GM12878 (cell line): ENCODE measurements at places on chromosomes 2 and 18. TPM values are rescaled to one million over a fixed set of nuclear protein-coding genes. Genes with fewer than 3 reads are reported as not detected.

GRCh38 chr2:127321303-127321702, 27.4 kb upstream of the ERCC3 start:
- H3K27me3 ChIP-seq, result no peaks in the 10 kb centered on the region
- peaks cover 5% of the 10 kb centered on the region for H3K36me3 ChIP-seq
- H3K4me1 ChIP-seq, result no peaks in the 10 kb centered on the region
- H3K27ac ChIP-seq, result no peak overlapping the region

- no peaks in the 10 kb centered on the region; the same call in 1 of the 2 replicates for H3K27me3 ChIP-seq
- H3K4me1 ChIP-seq, result no peaks in the 10 kb centered on the region
- peak; percentile 37 for DNase-seq
- H3K27ac ChIP-seq, result no peak overlapping the region; the same call in 1 of the 2 replicates
- no peak overlapping the region for H3K4me3 ChIP-seq
- H3K36me3 ChIP-seq, result no peaks in the 10 kb centered on the region
These were observed 77.3 kb upstream of the RPL31 start for GRCh38 chr2:100924520-100925451.

- no peaks in the 10 kb centered on the region for H3K27me3 ChIP-seq
- DNase-seq, result no peak
- no peaks in the 10 kb centered on the region for H3K4me1 ChIP-seq
- no peaks in the 10 kb centered on the region for H3K36me3 ChIP-seq
- no peak overlapping the region for H3K4me3 ChIP-seq
These were observed 27.0 kb upstream of the INO80D start for GRCh38 chr2:206112846-206113547.

- H3K27me3 ChIP-seq, result no peaks in the 10 kb centered on the region
- peak overlapping the region; percentile 99 for H3K4me3 ChIP-seq
- peak overlapping the region; percentile 88 for H3K27ac ChIP-seq
- H3K4me1 ChIP-seq, result peaks cover 7% of the 10 kb centered on the region; the same call in 1 of the 2 replicates
These were observed 316 bp downstream of the FKBP7 start for GRCh38 chr2:178478130-178478438.

- no peaks in the 10 kb centered on the region for H3K27me3 ChIP-seq
- H3K36me3 ChIP-seq, result no peaks in the 10 kb centered on the region
- H3K4me3 ChIP-seq, result no peak overlapping the region
- no peak for DNase-seq
- H3K4me1 ChIP-seq, result no peaks in the 10 kb centered on the region; the same call in 1 of the 2 replicates
These were observed 36.8 kb downstream of the ARMC9 start for GRCh38 chr2:231235217-231235616.

- H3K4me1 ChIP-seq, result no peaks in the 10 kb centered on the region
- no peaks in the 10 kb centered on the region for H3K36me3 ChIP-seq
- DNase-seq, result no peak
- no peaks in the 10 kb centered on the region for H3K27me3 ChIP-seq
- H3K27ac ChIP-seq, result no peak overlapping the region
These were observed 118.6 kb upstream of the PGAP1 start for GRCh38 chr2:197045115-197045514.

Gene PPP3R1
- 4.2 and 6.2 TPM in 2 replicates for polyA plus RNA-seq

Gene ATG4B
- 73.2 and 77.3 TPM in 2 replicates for polyA plus RNA-seq

DNA sequence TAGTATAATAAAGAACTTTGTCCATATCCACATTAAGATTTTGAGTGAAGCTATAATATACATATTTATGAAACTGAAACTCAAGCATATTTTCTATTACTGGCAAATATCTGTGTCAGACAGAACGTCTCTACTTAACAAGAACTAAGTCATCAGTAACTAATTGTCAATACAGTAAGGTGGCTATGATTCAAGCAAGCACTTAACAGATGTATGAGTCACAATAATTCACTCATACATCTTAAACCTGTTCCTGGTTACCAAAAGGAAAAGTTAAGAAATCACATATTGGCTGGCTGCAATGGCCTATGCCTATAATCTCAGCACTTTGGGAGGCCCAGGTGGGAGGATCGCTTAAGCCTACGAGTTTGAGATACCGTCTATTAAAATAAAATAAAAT, 96.0 kb downstream of the SOS1 start:
- no peak for DNase-seq
- H3K27ac ChIP-seq, result no peak overlapping the region
- no peak overlapping the region for H3K4me3 ChIP-seq
- no peaks in the 10 kb centered on the region for H3K4me1 ChIP-seq

DNA sequence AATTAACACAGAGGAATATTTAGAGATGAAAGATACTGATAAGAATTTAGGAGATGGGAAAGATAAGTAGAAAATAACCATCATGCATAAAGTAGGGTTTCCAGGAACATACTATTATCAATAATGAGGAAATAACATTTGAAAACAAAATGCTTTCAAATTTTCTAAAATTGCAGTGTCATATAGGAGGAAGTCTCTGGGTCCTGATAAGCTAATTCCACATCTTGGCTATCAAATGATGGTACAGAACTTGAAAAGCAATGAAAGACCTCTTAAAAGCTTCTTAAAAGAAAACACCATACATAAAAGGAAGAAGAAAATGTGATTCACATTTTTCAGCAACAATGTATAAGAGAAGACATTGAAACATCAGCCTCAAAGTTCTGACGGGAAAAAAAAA, 1024.8 kb downstream of the TSN start:
- no peaks in the 10 kb centered on the region for H3K4me1 ChIP-seq
- H3K4me3 ChIP-seq, result no peak overlapping the region
- DNase-seq, result no peak
- no peak overlapping the region for H3K27ac ChIP-seq
- no peaks in the 10 kb centered on the region for H3K36me3 ChIP-seq

- H3K36me3 ChIP-seq, result no peaks in the 10 kb centered on the region
- H3K27me3 ChIP-seq, result peaks cover 3% of the 10 kb centered on the region
- no peak for DNase-seq
- H3K4me3 ChIP-seq, result no peak overlapping the region
These were observed 44.0 kb upstream of the RPL31 start for GRCh38 chr2:100957996-100958653.

Gene KCNS3
- not detected in 2 replicates for polyA plus RNA-seq

DNA sequence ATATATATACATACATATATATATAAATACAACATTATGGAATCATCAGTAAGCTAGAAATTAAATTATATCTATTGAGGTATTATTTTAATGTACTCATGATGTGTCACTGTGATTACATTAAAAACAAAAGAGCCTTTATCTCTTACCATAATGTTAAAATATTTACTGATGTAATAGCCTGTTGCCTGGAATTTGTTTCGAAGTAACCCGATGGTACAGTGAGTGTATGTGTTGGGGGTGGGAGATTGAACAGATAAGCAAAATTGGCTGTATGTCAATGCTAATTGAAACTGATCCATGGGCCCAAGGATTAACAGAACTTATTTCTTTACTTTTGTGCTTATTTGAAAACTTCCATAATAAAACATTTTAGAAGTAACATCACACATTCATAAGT, 1473.2 kb downstream of the LRP1B start:
- no peaks in the 10 kb centered on the region for H3K4me1 ChIP-seq
- no peak overlapping the region for H3K27ac ChIP-seq
- no peak for DNase-seq
- H3K27me3 ChIP-seq, result no peaks in the 10 kb centered on the region
- H3K36me3 ChIP-seq, result no peaks in the 10 kb centered on the region
- H3K4me3 ChIP-seq, result no peak overlapping the region

GRCh38 chr2:46943881-46944798, 28.5 kb upstream of the MCFD2 start:
- no peaks in the 10 kb centered on the region for H3K27me3 ChIP-seq
- H3K4me3 ChIP-seq, result peak overlapping the region; percentile 83
- H3K4me1 ChIP-seq, result peaks cover 28% of the 10 kb centered on the region
- no peaks in the 10 kb centered on the region; the same call in 1 of the 2 replicates for H3K36me3 ChIP-seq
- DNase-seq, result peak; percentile 84
- peak overlapping the region; percentile 93 for H3K27ac ChIP-seq

GRCh38 chr2:160650196-160651118, 156.8 kb upstream of the RBMS1 start:
- H3K27me3 ChIP-seq, result no peaks in the 10 kb centered on the region
- no peak overlapping the region for H3K4me3 ChIP-seq
- H3K27ac ChIP-seq, result no peak overlapping the region
- H3K36me3 ChIP-seq, result no peaks in the 10 kb centered on the region
- DNase-seq, result no peak
- no peaks in the 10 kb centered on the region for H3K4me1 ChIP-seq

GRCh38 chr2:207974216-207974605, 51.1 kb downstream of the PLEKHM3 start:
- H3K4me3 ChIP-seq, result no peak overlapping the region
- H3K36me3 ChIP-seq, result peaks cover 1% of the 10 kb centered on the region; the same call in 1 of the 2 replicates
- 0 out of 2 replicates have a peak, but pooled peaks cover 3% of the 10 kb centered on the region for H3K4me1 ChIP-seq
- H3K27me3 ChIP-seq, result no peaks in the 10 kb centered on the region
- DNase-seq, result no peak
- H3K27ac ChIP-seq, result no peak overlapping the region

Gene CAPN14
- polyA plus RNA-seq, result 0.64 and 0.80 TPM in 2 replicates

- no peaks in the 10 kb centered on the region for H3K27me3 ChIP-seq
- H3K4me1 ChIP-seq, result no peaks in the 10 kb centered on the region
- no peaks in the 10 kb centered on the region for H3K36me3 ChIP-seq
- no peak overlapping the region for H3K4me3 ChIP-seq
- DNase-seq, result no peak
These were observed 149.0 kb upstream of the CYP1B1 start for GRCh38 chr2:38224821-38225437.

Gene GTF2A1L
- not detected in 2 replicates for polyA plus RNA-seq

DNA sequence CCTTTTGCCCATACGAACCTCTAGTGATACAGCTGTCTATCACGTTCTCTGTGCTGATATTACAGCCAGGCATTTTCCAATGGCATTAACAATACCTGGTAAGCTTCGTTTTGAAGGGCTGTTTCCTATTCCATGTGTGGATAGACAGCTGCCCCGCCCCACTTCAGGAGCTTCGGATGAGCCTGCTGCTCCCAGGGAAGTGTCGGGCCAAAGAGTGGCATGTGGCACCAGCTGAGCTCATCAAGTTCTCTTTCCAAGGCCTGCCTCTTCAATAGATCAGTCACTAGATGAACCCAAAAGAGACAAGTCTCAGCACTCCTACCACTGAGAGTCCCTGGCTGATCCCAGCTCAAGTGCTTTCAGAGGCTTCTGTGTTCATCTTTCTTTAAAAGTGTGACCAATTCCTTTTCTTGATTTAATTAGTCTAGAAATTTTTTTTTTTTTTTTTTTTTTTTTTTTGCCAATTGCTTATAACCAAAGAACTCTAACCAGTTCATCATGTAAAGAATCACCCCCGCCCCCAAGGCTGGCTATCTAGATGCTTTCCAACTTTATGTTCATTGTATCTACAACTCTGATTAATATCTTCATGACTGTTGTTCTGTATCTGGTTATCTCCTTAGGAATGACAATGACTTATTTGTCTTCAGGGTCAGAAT, 46.6 kb downstream of the HDAC4 start:
- H3K4me3 ChIP-seq, result no peak overlapping the region
- no peak overlapping the region for H3K27ac ChIP-seq
- no peaks in the 10 kb centered on the region for H3K4me1 ChIP-seq
- no peak for DNase-seq
- no peaks in the 10 kb centered on the region; the same call in none of the 2 replicates for H3K36me3 ChIP-seq

DNA sequence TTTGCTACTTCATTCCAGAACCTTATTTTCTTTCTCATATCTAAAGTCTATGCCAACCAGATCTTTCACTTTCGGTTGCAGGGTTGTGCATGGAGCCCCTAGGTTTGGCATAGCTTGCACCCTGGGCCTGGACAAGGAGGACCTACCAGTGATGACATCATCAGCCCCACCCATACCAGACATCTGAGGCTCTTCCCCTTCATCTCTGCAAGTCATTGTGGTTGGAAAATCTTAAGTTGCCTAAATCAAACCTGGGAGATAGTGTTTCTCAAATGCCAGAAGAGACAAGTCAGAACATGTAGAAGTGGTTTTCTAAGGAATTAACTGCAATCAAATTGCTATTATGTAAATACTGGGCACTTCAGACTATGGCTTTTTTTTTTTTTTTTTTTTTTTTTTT, 363.3 kb downstream of the ZNF516 start:
- no peak for DNase-seq
- no peaks in the 10 kb centered on the region for H3K27me3 ChIP-seq
- no peaks in the 10 kb centered on the region for H3K4me1 ChIP-seq
- no peak overlapping the region for H3K4me3 ChIP-seq
- no peak overlapping the region for H3K27ac ChIP-seq

- H3K4me3 ChIP-seq, result no peak overlapping the region
- no peaks in the 10 kb centered on the region for H3K36me3 ChIP-seq
- H3K4me1 ChIP-seq, result no peaks in the 10 kb centered on the region
- no peak for DNase-seq
- H3K27ac ChIP-seq, result no peak overlapping the region
These were observed 4.2 kb upstream of the HOXD13 start for GRCh38 chr2:176088048-176088936.

DNA sequence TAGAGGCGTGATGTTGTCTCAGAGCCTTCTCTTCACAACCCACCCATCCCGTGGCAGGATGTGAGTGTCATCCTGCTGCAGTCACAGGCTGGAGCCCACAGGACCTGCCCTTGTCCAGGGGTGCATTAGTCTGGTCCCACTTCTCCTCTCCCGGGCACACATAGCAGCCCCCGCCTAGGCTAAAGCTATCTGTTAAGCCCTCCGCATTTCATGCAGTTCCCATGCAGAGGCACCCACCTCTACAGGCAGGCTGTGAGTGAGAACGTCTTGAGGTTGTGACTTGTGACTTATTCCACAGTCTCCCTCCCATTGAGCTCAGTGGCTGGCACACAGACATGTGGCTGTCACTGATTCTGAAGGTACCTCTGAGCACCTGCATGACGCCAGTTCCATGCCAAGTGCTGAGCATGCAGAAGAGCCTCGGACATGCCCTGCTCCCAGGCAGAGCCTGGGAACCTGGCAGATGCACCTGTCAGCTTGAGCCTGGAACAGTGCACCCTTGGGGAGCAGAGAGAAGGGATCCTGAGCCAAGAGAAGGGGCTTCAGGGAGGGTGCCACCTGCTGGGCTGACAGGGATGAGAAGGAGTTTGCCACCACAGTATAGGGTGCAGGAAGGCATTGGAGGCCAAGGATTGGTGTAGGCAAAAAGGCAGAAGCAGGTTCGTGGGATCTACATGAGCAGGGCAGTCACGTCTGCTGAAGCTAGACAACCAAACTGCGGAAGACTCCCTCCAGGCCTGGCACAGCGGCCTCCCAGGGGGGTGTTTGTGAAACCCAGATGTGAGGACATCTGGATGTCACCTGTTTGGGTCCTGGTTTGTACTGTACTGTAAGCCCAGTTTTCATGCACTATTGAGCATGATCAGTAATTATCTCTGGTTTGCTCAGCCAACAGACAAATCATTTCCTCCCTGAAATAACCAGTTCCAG, 213.6 kb downstream of the GLI2 start:
- H3K36me3 ChIP-seq, result no peaks in the 10 kb centered on the region
- H3K4me3 ChIP-seq, result no peak overlapping the region
- H3K27me3 ChIP-seq, result no peaks in the 10 kb centered on the region
- H3K4me1 ChIP-seq, result no peaks in the 10 kb centered on the region
- no peak overlapping the region for H3K27ac ChIP-seq
- DNase-seq, result no peak

Gene SANBR
- 7.0 and 8.4 TPM in 2 replicates for polyA plus RNA-seq

Gene TRAF3IP1
- polyA plus RNA-seq, result 5.9 and 7.4 TPM in 2 replicates

DNA sequence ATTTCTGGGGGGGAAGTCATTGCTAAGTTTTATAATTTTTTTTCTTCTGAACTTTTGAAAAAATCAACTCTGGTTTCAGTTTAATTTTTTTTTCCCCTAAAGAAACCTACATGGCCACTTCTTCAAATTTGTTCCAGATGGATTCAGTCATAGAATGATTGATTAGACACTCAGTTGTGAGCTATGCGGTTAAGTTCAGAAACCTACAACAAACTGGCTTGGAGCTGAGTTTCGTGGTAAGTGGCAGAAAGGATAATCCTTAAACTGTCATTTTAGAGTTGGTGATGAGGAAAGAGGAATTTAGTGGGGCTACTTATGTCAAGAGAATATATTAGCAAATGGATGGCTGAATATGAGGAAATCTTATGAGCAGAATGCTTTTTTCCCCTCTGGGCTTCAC, 23.7 kb downstream of the EFEMP1 start:
- H3K4me3 ChIP-seq, result no peak overlapping the region
- H3K27ac ChIP-seq, result no peak overlapping the region
- H3K36me3 ChIP-seq, result no peaks in the 10 kb centered on the region
- no peaks in the 10 kb centered on the region for H3K27me3 ChIP-seq
- H3K4me1 ChIP-seq, result no peaks in the 10 kb centered on the region
- DNase-seq, result no peak

Gene DNAH6
- polyA plus RNA-seq, result 0.22 and 0.24 TPM in 2 replicates
